ENCODE measurements at places on chromosomes 7 and 10.

GRCh38 chr7:44712012-44712411 is 36.6 kb upstream of the ZMIZ2 start:
- DNase-seq, result no peak

GRCh38 chr7:46099076-46099475 is 178.0 kb upstream of the IGFBP3 start:
- no peak for DNase-seq

DNA sequence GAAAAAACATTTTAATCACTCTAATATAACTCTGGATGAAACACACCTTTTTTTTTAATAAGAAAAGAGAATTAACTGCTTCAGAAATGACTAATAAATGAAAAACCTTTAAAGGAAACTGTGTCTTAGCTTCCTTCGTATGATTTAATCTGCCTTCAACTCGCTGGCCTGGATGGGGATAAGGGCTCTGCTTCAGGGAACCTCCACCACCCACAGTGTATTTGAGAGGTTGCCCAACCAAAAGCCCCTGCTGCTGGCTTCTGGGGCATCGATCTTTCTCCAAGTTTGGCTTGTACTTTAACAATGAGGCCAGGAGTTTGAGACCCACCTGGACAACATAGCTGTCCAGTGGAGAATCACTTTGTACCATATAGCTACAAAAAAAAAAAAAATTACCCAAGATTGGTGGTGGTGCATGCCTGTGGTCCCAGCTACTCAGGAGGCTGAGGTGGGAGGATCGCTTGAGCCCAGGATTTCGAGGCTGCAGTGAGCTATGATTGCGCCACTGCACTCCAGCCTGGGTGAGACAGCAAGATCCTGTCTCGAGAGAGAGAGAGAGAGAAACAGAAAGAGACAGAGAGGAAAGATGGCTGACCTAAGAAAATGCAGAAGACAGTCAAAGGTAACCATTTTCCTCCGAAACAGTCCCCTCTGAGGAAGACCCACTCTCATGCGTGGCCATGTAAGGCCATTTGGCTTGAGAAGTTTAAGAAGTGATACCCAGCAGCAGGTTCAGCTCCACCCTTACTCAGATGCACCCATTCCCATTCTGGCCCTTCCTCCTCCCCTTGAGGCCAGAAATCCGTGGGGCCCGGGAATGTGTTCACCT is 13.6 kb upstream of the LIMK1 start:
- no peak for DNase-seq

- DNase-seq, result no peak
These were observed 116.4 kb upstream of the ASAH2 start for GRCh38 chr10:50367732-50368131.

- no peak for DNase-seq
These were observed 48.5 kb upstream of the PPP2R2D start for GRCh38 chr10:131852176-131852822.

DNA sequence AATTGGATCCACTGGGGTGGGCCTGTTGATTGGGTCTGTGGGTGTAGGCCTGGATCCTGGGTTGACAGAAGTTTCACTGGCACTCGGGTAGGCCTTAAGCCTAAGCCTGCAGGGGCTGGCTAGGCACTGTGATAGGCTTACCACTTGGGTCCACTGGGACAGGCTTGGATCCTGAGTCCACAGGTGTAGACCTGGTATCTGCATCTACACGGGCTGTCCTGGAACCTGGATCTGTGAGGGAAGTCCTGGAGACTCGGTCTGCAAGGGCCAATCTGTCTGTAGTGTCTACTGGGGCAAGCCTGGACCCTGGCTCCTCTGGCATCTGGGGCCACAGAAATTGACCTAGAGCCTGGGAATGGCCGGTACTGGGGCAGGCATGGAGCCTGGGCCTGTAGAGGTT is 219.0 kb upstream of the NRG3 start:
- DNase-seq, result no peak

DNA sequence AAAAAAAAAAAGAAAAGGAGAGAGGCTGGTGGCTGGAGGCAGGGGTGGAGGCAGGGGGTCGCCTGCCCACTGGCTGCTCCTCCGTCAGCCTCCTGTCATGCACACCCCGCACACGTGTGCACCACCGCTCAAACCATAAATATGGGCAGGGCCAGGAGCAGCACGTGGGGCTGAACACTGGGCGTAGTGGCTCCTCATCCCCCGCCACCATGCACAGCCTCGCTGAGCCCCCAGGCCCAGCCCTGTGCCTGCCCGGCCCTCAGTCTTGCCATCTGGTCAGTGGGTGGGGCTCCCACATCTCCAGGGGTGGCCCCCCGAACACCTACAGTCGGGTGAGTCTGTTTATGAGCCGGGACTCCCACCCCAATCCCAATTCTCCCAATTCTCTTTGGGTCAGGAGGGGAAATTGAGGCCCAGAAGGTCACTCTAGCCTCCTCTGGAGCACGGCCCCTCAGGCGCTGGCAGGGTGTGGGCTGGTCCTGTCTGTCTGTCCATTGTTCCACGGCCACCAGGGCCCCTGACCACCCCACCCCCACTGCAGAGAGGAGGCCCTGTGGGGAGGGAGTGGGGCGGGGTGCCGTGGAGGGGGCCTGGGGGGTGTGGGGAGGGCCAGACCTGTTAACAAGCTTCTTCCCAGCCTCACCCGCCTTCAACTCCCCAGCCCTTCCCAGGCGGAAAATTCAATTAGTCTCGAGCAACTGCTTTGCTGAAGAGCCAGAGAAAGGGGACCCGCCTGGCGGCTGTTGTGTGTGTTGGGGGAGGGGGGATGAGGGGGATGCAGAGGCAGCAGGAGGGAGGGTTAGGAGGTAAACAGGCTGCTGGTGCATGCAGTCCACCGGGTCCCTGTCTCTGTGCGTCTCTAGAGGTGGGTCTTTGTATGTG is 19.5 kb upstream of the GRIFIN start:
- DNase-seq, result no peak

GRCh38 chr10:60877061-60877776 is 66.8 kb downstream of the RHOBTB1 start:
- no peak for DNase-seq

DNA sequence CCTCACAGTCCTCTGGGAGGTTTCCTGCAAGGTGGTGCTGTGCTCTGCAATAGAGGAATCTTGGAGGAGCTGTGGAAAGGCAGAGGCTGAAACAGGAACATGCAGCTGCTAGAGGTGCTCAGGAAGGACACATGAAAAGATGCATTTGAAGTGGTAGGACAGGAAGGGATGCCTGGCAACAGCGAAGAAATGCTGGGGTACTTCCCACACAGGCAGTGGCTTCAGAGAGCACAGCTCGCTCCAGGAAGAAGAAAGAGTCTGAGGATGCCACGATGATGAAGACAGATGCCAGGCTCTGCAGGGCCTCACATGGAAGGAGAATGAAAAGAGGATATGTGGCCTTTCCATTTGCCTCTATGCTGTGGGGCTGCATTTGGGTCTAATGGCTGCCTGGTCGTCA is 77.0 kb upstream of the TMEM72 start:
- DNase-seq, result no peak

- no peak for DNase-seq
These were observed 312.8 kb downstream of the PHTF2 start for GRCh38 chr7:78111386-78111785.

DNA sequence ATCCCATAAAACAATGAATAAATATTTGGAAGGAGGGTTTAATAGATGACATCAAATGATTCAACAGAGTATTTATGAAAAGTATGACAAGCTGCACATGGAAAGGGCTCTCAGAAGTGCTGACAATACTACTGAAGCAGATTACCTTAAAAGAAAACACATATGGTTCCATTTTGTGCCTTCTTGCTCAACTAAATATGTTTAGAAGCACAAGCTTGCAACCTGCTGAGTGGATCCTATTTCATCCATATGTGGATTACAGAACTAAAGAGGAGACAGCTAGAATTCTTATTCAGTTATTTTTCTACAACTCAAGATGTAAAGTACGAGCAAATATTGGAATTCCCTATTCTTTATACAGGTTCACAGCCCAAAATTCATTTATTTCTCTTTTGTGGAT is 340.6 kb downstream of the TFEC start:
- DNase-seq, result no peak

GRCh38 chr7:100687261-100687660 is 6.8 kb downstream of the GIGYF1 start:
- DNase-seq, result no peak

- DNase-seq, result no peak
These were observed 57.0 kb downstream of the CDC123 start for GRCh38 chr10:12252882-12253546.

DNA sequence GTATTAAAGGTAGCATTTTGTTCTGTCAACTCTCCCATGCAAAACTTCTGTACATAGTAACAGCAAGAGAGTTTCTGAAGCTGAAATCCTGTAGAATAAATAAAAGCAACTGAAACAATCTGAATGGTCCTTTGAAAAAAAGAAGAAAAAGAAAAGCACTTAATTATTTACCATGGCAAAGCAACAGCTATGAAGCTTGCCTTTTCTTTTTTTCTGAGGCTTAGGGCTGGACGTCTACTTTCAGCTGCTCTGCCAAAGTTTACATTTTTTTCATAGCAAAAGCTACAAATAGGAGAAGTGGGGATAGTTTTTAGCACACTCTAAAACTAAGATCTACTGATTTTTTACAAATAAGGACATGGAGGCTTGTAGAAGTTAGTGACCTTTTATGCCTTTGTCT is 31.3 kb upstream of the CD36 start:
- DNase-seq, result no peak

DNA sequence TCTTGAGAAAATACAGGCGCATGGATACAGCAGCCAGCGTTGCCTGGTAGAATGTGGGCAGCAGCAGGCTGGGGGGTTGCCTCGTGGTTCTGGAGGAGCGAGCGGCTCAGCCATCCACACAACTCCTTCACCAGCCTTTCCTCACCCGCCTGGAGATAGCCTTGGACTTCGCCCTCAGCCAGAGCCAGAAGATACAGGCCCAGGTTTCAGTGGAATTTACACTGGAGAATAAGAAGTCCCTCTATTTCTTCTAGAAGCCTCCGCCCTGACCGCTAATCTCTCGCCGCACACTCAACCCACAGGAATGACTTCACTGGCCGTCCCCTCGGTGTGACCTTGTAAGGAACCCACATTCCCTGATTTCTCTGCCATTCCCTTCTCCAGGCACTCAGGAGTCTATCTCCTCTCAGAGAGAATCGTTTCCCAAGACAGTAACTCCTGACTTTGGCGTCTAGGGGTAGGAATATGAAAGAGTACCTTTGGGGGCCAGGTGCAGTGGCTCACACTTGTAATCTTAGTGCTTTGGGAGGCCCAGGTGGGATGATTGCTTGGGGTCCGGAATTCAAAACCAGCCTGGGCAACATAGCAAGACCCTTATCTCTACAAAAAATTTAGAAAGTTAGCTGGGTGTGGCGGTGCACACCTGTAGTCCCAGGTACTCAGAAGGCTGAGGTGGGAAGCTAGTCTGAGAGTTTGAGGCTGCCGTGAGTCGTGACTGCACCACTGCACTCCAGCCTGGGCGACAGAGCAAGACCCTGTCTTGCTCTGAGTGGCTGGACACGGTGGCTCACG is 52.0 kb upstream of the ECHDC3 start:
- no peak for DNase-seq

GRCh38 chr7:12865593-12865992 is 178.2 kb downstream of the ARL4A start:
- no peak for DNase-seq

DNA sequence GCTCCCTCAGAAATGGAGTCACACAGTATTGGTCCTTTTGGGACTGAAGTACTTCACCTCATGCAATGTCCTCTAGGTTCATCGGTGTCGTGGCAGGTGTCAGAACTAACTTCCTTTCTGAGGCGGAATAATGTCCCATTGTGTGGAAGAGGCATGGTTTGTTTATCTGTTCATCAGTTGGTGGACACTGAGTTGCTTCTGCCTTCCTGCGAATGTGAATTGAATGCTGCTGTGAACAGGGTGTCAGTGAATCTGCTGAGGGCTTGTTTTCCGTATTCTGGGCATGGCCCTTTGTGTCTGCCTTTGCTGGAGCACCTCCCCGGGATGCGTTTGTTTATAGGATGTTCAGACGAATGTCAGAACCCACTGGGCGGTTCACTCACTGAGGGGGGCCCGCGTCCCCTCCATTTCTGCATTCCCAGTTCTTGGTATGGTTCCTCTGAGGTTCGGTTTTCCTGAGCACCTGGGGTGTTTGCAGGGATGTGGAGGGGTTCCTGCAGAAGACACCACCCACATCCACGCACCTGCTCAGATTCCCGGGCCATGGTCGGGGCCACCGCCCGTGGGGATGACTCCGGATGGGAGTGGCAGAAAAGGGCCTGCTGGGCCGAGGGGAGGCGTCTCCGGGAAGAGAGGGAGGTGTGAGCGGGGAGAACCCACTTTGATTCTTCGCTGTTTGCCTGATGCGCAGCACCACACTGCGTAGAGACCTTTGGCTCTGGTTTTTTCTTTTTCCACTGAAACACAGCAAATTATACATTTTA is 33.1 kb downstream of the CHST12 start:
- no peak for DNase-seq

- DNase-seq, result no peak
These were observed 740.5 kb downstream of the REEP3 start for GRCh38 chr10:64261676-64262075.

- peak; percentile 85 for DNase-seq
These were observed 35.4 kb downstream of the CTTNBP2 start for GRCh38 chr7:117837841-117838240.

- DNase-seq, result no peak
These were observed 125.6 kb upstream of the TBX20 start for GRCh38 chr7:35379481-35379880.

DNA sequence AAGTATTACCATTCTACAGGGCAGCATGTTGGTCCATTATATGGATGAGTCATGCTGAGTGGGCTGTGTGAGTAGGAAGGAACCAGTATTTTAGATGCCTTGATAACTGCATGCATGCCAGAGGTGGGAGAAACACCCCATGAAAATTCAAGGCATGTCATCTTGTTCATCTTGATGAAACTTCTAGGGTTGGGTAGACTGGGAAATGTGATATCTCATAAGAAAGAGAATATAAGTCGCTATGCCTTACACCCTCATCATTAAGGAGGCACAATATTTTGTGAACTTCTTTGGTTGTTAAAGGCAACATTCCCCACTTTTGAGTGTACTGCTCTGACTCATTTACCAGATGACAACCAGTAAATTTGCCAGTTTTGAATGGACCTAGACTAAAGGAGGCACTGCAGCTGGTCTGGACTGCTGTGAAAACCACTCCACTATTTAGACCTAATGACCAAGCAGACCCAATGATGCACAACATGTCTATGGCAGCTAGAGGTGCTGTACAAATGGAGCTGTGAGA is 48.0 kb downstream of the ZNF365 start:
- DNase-seq, result no peak

DNA sequence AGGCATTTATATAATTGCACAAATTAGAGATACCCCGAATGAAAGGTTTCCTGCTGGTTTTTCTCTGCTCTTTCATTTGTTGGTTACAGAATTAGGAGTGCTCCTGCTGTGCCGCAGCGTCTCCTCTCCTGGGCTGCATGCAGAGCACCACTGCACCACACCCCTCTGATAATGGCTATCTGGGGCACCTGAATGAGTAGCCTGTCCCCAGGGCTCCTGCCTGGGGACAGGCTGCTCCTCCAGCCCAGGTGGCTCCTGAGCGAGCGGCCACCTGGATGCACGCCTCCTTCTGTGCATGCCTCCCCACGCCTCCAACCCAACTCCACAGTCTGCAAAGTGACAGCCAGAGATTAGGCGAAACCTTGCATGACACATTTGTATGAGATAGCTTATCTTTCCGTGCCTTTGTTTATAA is 242.6 kb upstream of the FZD8 start:
- no peak for DNase-seq

- DNase-seq, result no peak
These were observed 249.7 kb downstream of the NRG3 start for GRCh38 chr10:82124713-82125112.

- no peak for DNase-seq
These were observed 168.5 kb downstream of the PLXNA4 start for GRCh38 chr7:132407764-132408163.

- DNase-seq, result no peak
These were observed 175.4 kb downstream of the EXOC4 start for GRCh38 chr7:133428326-133428725.
